ENCODE measurements at places on chromosomes 6 and 20.

- no peak for DNase-seq
Observed at GRCh38 chr20:13353261-13353945, 132.3 kb downstream of the ISM1 start.

- no peak for DNase-seq
Observed at GRCh38 chr6:9623228-9623832, 791.5 kb downstream of the TFAP2A start.

DNA sequence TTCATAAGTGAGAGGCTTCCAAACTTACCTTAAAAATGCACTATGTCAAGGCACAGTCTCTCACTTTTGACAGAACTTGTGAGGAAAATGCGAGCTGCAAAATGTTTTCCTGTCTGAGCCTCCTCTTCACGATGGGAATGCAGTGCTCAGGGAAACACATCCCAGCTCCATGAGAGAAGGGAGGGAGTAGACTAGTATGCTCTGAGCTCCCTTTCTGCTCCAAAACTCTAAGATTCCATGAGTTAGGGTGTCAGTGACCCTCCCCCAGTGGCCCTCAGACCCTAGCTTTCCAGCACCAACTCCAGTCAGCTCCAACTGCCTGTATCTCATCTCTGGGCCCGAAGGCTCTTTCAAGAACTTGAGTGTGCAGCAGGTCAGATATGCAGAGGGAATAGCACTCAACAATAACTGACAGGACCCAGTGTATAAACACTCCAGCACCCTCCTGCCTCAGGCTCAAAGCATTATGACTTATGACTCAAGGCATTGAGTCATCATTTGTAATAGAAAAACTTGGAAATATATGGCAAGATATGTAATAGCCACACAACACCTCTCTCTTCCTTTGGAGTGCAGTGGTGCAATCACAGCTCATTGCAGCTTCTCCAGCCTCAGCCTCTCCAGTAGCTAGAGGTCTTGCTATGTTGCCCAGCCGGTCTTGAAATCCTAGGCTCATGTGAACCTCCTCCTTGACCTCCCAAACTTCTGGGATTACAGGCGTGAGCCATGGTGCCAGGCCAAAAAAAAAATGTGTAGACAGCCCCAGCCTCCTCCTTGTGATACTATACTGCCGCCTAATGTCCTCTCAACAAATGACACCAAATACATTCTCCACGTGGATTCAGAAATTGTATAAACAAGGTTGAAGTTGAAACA is 16.7 kb upstream of the ENTPD6 start:
- DNase-seq, result no peak

GRCh38 chr20:46775806-46776205 is 66.4 kb downstream of the SLC2A10 start:
- no peak for DNase-seq

GRCh38 chr6:79005024-79005423 is 73.0 kb downstream of the PHIP start:
- no peak for DNase-seq

DNA sequence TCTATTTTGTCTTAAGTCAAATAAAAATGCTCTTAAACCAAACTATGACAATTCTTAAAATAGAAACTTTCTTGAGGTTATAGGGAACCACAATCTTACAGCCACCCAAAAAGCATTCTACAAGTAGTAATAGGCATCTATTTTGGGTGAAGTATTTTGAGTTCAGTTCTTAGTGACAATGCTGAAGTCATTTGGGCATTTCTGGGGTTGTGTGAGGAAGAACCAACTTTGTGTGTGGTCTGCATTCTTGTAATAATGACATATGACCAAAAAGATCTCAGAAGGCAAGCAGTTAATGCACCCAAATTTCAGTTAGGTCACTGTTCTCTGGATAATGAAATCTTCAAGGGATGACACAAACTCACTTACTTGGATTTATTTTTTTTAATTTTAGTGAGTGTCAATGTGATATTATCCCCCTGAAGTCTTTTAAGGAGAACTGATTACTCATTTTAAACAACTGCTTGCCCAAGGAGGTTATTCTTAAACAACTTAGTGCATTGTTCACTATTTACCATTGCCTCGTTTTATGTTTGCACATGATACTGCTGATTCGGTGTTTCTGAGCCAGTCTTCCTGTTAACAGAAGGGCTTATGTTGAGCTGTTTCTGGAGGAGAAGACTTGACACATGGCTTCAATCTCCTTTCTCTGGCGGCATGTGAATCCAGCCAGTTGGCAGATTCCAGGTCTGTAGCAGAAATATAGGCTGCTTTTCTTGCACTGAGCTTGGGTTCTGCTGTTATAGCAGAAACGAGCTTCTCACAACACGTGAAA is 618.9 kb downstream of the BCKDHB start:
- DNase-seq, result no peak

DNA sequence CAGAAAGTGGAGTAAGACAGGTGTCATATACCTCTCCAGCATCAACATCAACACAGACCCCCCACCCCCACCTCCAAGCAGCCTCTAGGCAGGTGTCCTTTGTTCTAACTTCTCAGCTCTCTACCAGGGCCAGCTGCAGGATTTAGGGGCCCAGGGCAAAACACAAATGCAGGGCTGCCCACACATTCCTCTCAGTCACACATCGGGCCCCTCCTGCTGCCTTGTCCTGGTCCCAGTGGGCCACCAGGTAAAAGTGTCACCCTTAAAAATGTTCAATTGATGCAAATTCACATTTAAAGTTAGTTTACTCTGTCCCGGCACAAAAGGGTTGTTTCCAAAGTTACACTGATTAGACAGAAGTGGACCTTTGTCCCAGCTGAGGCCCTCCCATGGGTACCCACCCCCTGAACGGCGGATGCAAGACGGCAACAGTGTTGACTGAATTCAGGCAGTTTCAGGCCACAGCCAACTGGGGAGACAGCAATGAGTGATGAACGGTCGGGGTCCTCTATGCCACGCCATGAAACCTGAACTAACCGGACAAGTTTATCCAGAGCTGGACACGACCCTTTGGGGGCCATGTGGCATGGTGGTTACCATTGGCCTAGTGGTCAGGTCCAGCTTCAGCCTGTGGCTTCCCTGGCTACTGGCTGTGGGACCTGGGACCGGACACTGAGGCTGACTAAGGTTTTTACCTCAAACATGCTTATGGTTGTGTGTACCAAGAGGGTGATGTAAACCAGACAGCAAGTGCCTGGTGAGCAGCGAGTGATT is 52.2 kb upstream of the UNC93A start:
- DNase-seq, result no peak

DNA sequence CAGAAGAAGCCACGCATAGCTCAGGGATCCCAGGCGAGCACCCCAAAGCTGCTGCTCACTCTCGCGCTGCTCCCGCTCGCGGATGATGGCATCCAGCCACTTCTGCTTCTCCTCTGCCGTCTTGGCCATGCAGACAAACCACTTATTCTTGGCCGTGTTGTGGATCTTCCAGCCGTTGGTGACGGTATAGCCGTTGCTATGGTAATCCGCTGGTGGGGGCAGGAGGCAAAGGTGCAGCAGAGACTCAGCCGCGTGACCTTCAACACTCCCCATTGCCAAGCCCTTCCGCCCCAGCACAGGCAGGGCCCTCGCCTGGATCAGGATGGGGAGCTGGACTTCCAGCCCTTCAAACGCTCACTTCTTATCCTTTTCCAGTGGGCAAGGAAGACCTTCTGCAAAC is 136.9 kb downstream of the PREX1 start:
- no peak for DNase-seq

DNA sequence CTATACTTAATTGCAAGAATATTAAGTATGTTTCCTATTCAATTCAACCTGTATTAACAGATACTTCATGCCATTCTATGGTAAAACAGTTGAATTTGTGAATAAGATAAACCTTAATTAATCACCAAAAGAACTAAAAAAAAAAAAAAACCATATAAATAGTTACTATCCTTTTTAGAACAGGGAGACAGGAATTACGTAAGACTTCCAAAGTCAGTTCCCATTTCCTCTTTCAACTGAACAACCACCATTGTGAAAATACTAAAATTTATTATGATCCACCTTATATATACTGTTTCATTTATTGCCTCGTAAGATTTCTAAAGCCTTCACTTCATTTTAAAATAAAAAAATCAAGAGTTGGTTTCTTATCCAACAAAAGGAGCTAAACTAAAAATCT is 9.4 kb downstream of the CCNC start:
- no peak for DNase-seq

DNA sequence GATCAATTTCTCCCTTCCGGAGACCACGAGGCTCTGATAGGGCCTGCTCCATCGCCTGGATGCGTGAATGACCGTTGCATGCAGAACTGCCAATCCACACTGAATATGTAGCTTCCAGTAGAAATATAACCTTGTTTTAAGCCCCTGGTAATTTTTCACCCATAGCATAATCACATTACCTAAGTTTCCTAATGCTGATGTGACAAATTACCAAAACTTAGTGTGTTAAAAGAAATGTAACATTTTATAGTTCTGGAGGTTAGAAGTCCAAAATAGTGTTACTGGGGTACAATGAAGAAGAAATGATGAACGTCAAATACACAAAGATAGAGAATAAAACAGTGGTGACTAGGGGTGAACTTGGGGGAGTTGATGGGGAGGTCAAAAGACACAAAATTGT is 22.0 kb upstream of the SIRPD start:
- DNase-seq, result no peak

DNA sequence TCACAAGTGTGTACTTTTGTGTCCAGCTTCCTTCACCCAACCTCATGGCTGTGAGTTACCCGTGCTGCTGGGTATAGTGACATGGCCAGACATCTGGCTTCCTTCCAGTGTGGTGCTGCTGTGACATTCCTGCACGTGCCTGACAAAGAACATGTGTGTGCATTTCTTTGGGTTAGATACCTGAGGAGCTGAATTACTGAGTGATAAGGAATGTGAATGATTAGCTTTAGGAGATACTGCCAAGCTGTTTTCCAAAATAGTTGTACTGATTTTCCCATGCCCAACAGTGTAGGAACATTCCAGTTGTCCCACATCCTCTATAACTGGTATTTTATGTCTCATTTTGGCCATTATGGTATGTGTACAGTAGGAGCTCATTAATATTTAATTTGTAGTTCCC is 132.5 kb downstream of the PREX1 start:
- DNase-seq, result no peak

DNA sequence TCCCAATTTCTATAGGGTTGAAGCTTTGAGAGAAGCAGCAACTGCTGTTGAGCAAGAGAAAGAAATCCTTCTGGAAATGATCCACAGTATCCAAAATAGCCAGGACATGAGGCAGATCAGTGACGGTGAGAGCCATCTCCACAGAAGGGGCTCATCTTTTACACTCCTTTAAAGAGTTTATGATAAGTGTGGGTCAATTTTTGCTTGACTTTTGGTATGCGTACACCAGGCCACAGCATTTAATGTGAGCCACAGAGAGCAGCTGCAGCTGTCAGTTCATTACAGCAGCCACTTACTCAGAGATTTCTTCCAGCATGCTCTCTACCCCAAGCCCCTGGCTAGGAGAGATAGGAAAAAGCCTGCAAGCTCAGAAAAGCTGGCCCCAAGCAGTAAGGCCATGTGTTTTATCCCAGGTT is 9.9 kb downstream of the BAG2 start:
- DNase-seq, result no peak

- DNase-seq, result no peak
Observed at GRCh38 chr6:39488255-39488879, 165.9 kb upstream of the KCNK16 start.

DNA sequence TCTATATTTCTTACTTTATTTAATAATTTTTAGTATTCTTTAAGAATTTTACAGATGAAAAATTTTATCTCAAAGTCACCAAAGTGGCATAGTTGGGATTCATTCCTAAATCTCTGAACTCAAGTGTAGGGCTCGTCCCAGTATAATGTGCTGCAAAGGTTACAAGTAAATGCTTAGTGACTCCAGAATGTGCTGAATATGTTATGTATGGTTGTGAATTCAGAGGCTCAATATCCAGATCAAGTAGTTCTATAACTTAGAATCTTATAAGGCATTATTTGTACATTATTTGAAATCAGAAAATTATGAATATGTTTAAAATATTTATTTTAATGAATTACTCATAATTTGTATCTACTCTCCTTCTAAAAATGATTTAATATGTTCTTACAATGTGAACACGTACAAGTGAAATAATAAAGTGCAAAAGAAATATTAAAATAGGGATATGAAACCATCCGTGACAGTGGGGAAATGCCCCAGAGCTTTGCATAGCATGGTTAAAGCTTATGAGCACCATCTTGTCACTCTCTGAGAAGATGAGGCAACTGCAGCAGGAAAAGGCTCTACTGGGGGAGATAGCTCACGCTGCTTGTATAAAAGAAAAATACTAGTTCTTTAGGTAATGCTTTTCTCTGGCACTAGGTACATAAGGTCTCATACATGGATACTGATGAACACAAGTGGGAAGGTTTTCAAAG is 259.0 kb downstream of the FOXC1 start:
- no peak for DNase-seq

DNA sequence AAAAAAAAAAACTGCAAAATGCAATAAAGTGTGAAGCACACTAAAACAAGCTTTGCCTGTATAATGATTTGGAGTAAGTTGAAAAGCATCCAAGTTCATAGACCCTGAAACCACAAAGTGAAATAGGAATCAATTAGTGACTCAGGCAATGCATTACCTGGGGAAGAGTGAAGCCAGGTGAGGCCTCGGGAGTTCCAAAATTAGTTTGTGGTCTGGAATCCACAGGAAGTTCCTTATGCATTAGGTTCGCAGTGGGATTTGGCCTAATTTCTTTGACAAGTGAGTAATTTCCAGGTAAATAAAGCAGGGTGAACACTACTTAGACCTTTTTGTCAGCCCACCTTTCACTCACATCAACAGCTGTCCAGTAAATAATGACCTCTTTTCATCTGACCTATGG is 490.8 kb downstream of the CBLN4 start:
- no peak for DNase-seq

GRCh38 chr20:16551607-16552006 is 21.6 kb downstream of the KIF16B start:
- no peak for DNase-seq

DNA sequence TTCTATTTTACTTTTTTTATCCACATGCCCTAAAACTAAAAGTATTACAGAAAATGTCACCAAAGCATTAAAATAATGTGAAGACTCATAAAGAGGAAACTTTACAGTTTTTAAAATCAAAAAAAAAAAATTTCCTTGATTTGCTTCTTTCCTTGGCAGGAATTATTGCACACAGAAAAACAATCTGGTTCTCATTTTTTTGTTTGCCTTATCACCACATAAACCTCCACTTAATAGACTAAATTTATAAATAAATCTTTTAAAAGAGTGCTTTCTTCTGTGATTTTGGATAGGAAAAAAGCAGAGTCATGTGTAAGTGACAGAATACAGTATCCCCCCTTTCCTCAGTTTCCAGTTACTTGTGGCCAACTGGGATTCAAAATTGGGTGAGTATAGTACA is 695.1 kb upstream of the CITED2 start:
- DNase-seq, result no peak

Measured in activated T-helper 1 cell treated with Interleukin-2 at 50 U/mL for 16 hours (primary cell).